Right lobe of liver (tissue), 6 donors: ENCODE measurements at places on chromosomes 4 and X.

DNA sequence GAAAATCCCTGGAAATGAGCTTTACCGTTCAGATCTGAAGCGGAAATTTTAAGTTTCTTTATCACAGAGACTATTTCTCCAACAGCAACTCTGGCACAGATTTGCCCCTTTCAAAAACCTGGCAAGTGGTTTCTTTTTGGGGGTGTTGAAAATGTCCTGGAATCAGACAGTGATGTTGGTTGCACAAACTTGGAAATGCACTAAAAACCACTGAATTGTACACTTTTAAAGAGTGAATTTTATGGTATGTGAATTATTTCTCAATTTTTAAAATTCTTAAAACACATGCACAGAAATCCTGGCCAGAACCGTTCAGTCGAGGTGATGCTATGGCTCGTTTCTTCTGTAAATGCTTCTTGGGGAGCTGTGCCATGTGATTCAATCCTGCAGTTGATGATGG, 121.2 kb upstream of the RBPJ start:
- no peaks in the 10 kb centered on the region for H3K4me1 ChIP-seq
- DNase-seq = no peak
- H3K27me3 ChIP-seq = no peaks in the 10 kb centered on the region
- H3K27ac ChIP-seq = no peak overlapping the region
- no peaks in the 10 kb centered on the region for H3K36me3 ChIP-seq

GRCh38 chrX:110302975-110303374, 14.9 kb downstream of the AMMECR1 start:
- DNase-seq = no peak
- no peak overlapping the region for H3K27ac ChIP-seq
- H3K36me3 ChIP-seq = no peaks in the 10 kb centered on the region
- no peak overlapping the region for H3K4me3 ChIP-seq
- H3K4me1 ChIP-seq = no peaks in the 10 kb centered on the region

GRCh38 chr4:119729835-119730670, 101.4 kb upstream of the PDE5A start:
- no peaks in the 10 kb centered on the region for H3K27me3 ChIP-seq
- no peaks in the 10 kb centered on the region for H3K4me1 ChIP-seq
- H3K27ac ChIP-seq = no peak overlapping the region
- H3K36me3 ChIP-seq = no peaks in the 10 kb centered on the region
- H3K4me3 ChIP-seq = no peak overlapping the region
- peak; percentile 59 for DNase-seq

DNA sequence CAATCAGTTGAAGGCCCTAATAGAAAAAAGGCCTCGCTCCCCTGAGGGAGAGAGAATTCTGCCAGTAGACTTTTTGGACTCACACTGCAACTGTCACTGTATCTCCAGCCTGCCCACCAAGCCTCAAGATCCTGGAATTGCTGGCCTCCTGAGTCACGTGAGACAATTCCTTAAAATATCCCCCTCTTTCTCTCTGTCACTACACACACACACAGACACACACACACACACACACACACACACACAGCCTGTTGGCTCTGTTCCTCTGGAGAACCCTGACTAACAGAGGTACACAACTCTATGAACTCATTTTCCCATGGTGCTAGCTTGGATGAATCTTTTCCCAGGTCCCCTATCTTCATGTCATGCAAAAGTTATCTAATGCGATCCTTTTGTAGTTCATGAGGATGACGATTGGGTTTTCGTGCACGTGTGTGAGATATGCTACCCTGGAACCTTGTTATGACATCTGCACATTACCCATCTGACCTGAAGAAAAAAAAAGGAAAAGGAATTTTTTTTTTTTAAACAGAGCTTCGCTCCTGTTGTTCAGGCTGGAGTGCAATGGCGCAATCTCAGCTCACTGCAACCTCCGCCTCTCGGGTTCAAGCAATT, 13.7 kb downstream of the CLRN2 start:
- no peak overlapping the region for H3K4me3 ChIP-seq
- H3K27ac ChIP-seq = no peak overlapping the region
- no peaks in the 10 kb centered on the region for H3K27me3 ChIP-seq
- DNase-seq = no peak

DNA sequence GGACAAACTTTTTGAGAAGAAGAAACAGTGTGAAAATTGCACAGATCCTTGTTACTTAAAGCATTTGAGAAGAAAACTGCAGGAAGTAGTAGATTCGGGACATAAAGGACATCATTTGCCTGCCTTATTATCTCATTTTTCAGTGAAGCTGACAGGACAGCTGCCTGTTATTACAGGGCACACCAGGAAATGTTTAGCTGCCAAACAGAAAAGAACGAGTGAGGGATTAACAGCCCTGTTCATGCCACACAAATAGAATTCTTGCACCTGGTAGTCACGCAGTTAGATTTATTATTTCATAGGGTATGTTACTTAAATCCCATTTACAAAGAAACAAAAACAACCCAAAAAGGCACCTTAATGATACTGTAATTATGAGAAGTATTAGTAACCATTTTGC, 100.6 kb downstream of the CHIC2 start:
- no peak overlapping the region for H3K4me3 ChIP-seq
- no peaks in the 10 kb centered on the region for H3K4me1 ChIP-seq
- DNase-seq = no peak

DNA sequence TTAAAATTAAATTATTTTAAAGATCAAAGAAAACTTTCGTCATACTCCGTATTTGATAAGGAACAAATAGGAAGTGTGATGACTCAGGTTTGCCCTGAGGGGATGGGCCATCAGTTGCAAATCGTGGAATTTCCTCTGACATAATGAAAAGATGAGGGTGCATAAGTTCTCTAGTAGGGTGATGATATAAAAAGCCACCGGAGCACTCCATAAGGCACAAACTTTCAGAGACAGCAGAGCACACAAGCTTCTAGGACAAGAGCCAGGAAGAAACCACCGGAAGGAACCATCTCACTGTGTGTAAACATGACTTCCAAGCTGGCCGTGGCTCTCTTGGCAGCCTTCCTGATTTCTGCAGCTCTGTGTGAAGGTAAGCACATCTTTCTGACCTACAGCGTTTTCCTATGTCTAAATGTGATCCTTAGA, at the start of gene CXCL8:
Gene CXCL8, plus strand, starts transcription at position 217 of the 426 bp plus-strand sequence. Its CDS starts 90 bp downstream, at position 307.
- peak; percentile 76 for DNase-seq
- no peak within 1 kb of the TSS for H3K4me3 ChIP-seq
- H3K36me3 ChIP-seq = no peaks in the 10 kb centered on the region
- H3K27ac ChIP-seq = peak within 1 kb of the TSS; percentile 2
- no peaks in the 10 kb centered on the region for H3K27me3 ChIP-seq
- H3K4me1 ChIP-seq = peaks cover 5% of the 10 kb centered on the region

GRCh38 chrX:110578270-110578669, 217.3 kb downstream of the CHRDL1 start:
- no peaks in the 10 kb centered on the region for H3K27me3 ChIP-seq
- no peaks in the 10 kb centered on the region for H3K36me3 ChIP-seq
- DNase-seq = no peak
- H3K4me3 ChIP-seq = no peak overlapping the region
- H3K4me1 ChIP-seq = no peaks in the 10 kb centered on the region
- H3K27ac ChIP-seq = no peak overlapping the region

GRCh38 chr4:8647626-8648025, 55.1 kb downstream of the CPZ start:
- no peaks in the 10 kb centered on the region for H3K36me3 ChIP-seq
- no peaks in the 10 kb centered on the region for H3K27me3 ChIP-seq
- H3K27ac ChIP-seq = no peak overlapping the region
- H3K4me1 ChIP-seq = no peaks in the 10 kb centered on the region
- no peak overlapping the region for H3K4me3 ChIP-seq

DNA sequence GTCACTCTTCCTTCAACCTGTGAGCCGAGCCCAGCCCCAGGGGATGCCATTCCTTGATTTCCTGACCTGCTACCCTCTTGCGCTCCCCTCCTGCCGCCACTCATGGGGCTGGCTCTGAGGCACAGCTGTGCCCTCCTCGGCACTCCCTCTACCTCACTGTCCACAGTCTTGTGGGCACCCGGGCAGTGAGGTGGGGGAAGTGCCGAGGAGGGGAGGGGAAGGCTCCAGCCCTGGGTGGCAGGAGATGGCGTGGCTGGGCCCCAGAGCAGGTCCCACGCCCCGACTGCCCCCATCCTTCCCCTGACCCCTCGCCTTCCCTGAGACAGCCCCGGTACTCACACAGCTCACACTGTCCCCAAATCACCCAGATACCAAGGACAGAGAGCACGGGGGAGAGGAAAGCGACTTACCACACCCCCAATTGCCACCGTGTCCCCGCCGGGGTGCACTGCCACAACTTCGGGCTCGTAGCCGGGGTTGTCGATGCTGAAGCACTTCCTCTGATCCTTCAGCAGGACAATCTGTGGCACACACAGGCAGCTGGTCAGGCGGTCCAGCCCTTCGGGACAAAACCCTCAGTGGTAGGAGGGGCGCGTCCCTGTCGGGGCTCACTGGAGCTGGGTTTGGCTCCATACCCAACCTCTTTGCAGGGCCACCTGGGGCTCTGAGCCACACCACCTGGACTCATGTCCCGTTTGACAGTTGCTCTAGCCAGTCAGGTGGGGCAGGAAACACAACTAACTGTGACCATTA, 37.9 kb downstream of the WDR1 start:
- H3K4me1 ChIP-seq = peaks cover 19% of the 10 kb centered on the region
- peak; percentile 44 for DNase-seq
- H3K27me3 ChIP-seq = no peaks in the 10 kb centered on the region
- H3K36me3 ChIP-seq = peaks cover 59% of the 10 kb centered on the region
- no peak overlapping the region for H3K4me3 ChIP-seq

DNA sequence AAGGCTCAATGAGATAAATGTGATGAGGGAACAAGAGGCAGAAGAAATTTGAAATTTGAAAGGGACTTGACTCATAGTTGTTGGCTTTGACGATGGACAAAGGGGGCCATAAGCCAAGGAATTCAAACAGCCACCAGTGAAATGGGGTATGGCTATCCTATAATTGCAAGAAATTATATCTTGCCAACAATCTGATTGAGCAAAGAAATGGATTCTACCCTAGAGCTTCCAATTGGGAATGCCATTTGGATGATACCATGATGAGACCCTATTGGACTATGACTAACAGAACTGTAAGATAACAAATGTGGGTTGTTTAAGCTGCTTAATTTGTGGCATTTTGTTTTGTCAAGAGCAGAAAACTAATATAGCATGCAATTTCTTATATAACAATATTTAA, 270.1 kb upstream of the ARSJ start:
- no peaks in the 10 kb centered on the region for H3K27me3 ChIP-seq
- no peak overlapping the region for H3K27ac ChIP-seq
- no peak overlapping the region for H3K4me3 ChIP-seq
- H3K4me1 ChIP-seq = no peaks in the 10 kb centered on the region
- H3K36me3 ChIP-seq = no peaks in the 10 kb centered on the region
- DNase-seq = no peak

GRCh38 chrX:106959901-106960300, 39.7 kb downstream of the CLDN2 start:
- H3K27ac ChIP-seq = no peak overlapping the region
- no peak overlapping the region for H3K4me3 ChIP-seq
- DNase-seq = peak; percentile 43
- H3K27me3 ChIP-seq = no peaks in the 10 kb centered on the region

- no peaks in the 10 kb centered on the region for H3K27me3 ChIP-seq
- H3K27ac ChIP-seq = no peak overlapping the region
- DNase-seq = no peak
Measured at GRCh38 chrX:44507292-44507691, 35.4 kb downstream of the FUNDC1 start.

GRCh38 chr4:187268940-187269339, 545.3 kb upstream of the FAT1 start:
- H3K4me3 ChIP-seq = no peak overlapping the region
- no peak overlapping the region for H3K27ac ChIP-seq
- no peaks in the 10 kb centered on the region for H3K27me3 ChIP-seq

DNA sequence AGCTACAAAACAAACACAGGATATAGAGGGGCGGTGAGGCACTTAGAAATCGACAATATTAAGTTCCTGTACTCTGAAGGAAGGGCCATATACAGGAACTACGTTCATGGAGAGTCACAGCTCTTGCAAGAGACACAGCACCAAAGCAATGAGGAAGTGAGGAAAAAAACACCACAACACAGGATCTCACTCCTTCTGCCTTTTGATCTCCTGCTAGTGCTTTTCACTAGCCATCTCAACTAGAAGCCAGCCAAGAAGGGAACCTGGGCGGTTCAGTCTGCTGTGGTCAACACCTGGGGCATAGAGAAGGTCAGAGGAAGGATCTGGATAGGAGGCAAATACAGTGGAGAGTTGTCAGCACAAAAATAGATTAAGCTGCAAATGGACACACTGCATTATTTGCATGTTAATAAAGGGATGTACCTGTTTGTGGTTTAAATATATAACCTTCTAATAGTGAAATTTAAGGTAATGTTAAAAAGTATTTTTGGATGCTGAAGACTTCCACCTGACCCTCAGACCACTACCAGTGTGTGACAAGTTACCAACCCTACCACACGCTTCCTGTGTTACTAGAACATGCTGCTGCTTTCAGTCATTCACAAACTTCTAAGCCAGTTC, 104.6 kb downstream of the DTHD1 start:
- no peaks in the 10 kb centered on the region for H3K36me3 ChIP-seq
- H3K4me1 ChIP-seq = no peaks in the 10 kb centered on the region
- no peak overlapping the region for H3K27ac ChIP-seq
- H3K27me3 ChIP-seq = no peaks in the 10 kb centered on the region
- no peak for DNase-seq

DNA sequence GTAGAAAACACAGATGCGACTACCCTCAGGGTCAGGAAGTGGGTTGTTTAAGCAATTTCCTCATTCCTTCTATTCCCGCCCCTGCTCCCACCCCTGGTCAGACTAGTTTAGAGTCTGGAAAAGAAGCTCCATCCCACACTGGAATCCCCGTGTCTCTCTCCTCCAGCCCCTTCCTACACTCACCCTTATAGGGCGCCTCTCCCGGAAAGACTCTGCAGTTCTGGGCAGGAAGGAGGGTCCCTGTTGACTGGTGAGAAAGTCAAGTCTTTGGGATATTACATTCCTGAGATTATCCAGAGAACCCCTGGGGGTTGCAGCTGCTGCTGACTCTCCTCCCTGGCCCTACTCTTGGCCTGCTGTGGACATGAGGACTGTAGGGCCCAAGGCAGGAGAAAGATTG, 11.9 kb downstream of the STARD8 start:
- no peak overlapping the region for H3K27ac ChIP-seq
- H3K36me3 ChIP-seq = no peaks in the 10 kb centered on the region
- no peak overlapping the region for H3K4me3 ChIP-seq
- H3K4me1 ChIP-seq = no peaks in the 10 kb centered on the region
- no peak for DNase-seq
- no peaks in the 10 kb centered on the region for H3K27me3 ChIP-seq

DNA sequence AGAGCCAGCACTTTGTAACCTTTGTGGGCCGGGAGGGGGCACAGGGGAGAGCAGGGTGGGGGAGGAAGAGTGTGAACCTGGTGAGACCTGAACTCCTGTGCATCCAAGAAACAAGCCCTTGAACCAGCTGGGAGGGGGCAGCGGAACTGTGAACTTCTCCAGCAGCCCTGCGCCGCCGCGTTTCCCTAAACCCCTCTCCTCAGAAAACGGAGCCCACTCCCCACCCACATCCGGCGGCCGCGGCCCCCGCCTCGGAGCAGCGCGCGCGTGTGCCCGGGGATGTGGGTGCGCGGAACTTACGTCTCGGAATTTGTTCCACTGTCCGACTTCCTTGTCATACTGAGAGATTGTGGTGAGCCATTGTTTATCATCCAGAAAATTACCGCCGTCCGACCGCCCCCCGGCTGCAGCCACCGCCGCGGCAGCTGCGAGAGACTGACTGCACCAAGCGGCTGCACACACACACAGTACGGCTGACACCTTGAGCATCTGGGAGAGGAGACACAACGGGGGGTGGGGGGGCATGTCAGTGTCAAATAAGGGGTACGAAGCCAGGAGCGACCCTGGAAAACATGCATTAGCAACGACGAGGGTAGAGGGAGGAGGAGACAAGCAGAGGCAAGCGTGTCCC, 494 bp downstream of the SPOCK3 start:
- peak overlapping the region; percentile 30 for H3K4me3 ChIP-seq
- DNase-seq = no peak
